CD8-positive, alpha-beta T cell (primary cell): ENCODE measurements at places on chromosomes 2 and 18.

DNA sequence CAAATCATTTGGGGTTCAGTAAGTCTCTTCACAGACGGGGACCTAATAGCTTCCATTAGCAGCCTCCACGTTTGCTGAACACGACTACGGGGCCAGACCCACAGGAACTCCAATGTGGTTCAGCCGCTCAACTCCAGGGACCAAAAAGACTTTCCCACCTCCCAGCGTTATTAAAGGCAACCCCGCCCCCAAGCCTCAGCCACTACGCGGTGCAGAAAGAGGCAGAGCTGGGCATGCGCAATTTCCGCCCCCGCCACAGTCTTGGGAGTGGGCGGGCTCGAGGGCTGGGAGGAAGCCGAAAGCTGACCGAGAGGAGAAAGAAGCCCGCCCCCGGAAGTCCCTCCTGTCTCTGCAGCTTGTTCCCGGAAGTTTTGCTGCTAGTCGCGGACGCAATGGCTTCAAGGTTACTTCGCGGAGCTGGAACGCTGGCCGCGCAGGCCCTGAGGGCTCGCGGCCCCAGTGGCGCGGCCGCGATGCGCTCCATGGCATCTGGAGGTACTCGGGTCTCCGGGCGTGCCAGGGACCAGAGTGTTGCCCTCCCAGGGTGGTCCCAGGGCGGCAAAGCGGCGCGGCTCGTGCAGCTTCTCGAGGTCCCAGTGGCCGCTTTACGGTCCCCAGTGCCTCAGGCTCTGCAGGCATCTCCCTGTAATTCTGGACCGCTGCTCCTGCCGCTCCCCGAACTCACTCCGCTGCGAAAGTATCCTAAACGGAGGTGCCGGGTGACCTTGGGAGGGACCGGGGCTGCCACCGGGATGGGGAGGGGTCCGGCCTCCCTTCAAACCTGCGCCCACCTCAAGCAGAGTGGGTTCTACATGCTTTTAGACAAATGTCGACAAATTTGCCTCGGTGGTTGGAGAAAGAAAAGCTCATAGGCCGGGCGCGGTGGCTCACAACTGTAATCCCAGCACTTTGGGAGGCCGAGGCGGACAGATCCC is at the start of gene COX5B:
Gene COX5B, plus strand, starts transcription at position 368 of the 935 bp plus-strand sequence. Its CDS starts 25 bp downstream, at position 393.
- peak; percentile 99 for DNase-seq

DNA sequence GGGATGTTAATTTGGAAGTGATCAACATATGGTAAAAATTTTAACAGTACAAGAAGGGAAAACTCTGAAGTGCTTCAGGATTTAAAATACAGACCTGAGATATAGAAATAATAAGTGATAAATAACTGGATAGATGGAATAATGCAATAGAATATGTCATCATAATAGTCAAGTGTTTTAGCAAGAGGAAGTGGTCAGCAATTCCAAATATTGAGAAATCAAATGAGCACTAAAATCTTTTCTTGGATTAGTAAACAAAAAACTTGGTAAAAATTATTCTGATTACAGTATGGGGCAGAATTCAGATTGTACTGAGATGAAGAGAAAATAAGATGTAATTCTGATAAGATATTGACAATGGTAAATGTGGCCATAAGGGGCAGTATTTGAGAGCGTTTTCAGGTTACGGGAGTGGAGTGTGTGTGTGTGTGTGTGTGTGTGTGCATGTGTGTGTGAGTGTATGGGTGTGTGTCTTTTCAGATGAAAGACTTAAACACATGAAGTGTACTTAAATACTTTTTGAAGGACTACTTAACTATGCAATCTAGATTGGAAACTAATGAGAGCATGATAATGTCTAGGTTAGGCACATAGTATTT is 217.9 kb upstream of the ITGA4 start:
- no peak for DNase-seq

DNA sequence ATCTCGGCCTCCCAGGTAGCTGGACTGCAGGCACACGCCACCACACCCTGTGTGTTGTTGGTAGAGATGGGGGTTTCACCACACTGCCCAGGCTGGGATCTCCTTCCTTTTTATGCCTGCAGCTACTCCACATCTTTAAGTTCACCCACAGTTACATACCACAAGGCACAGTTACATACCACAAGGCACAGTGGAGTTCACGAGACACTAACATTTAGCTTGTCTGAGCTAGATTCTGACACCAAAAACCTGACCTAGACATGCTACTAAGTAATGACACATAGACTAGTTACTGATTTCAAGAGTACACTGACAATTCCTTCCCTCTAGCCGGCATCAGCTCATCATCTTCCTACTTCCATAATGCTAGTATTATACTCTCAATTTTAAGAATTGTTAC is 4.3 kb downstream of the POLR2D start:
- DNase-seq, result no peak

DNA sequence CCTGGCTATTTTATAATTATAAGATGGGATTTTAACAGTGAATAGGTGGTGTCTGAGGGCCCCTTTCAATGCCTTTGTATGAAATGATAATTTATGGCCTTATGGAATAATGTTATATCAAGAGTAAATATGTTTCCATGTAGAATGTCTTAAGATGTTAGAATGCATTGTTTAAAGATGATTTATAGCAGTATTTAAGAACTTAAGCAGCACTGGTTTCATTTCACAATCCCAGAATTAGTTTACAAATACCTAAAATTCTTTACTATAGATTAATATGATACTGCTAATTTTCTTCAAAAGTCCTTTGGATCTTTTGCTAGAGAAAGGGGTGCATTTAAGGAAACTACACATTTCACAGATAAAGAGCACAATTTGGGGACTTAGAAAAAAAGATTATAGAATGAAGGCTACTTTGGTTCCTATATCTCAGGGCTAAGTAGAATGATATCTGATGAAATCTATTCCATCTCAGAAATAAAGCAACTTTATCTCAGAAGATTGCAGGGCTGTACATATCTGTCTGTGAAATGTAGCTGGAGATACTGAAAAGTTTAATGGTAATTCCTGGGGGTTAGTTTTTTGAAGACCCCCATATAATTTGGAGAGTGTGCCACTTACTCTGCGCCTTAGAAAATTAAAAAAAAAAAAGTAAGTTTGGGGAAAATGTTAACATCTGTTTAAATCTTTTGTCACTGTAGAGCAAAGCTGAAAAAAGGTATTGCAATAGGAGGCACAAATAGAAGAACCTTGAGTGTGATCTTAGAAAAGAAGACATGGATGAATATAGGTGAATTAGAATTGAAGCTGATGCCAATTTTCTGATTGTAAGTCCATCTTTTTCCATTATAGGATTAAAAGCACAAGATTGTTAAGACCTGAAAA is 123.4 kb downstream of the GULP1 start:
- no peak for DNase-seq

DNA sequence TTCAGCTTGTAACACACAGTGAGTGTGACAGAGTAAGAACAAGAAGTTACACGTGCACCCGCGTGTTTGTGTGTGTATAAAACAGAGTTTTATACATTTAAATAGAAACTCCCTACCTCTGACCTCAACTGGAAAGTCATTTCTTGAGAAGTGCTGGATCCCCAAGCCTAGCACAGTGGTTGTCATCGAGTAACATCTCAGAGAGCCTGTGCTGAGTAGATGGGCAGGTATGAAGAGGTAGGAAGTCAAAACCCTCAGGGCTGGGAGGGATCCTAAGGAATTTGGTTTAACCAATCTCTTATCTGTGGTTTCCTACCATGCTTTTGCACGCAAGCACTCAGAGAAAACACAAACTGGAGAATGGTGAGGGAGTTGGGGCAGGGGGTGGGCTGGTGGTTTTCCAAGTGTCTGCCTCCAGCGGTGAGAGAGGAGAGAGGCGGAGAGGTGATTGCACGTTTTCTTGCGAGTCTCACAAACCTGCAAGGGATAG is 9.2 kb downstream of the ACOXL start:
- no peak for DNase-seq

- DNase-seq, result peak; percentile 2
These were observed 229.1 kb upstream of the SLC14A2 start for GRCh38 chr18:45386041-45386655.
